AG08395 (cell line): ENCODE measurements at places on chromosomes 7 and 10.

GRCh38 chr10:72275351-72276012 is 1.8 kb downstream of the DDIT4 start:
- DNase-seq = no peak

- DNase-seq = no peak
Observed at GRCh38 chr7:10718768-10719167, 254.9 kb upstream of the PHF14 start.

DNA sequence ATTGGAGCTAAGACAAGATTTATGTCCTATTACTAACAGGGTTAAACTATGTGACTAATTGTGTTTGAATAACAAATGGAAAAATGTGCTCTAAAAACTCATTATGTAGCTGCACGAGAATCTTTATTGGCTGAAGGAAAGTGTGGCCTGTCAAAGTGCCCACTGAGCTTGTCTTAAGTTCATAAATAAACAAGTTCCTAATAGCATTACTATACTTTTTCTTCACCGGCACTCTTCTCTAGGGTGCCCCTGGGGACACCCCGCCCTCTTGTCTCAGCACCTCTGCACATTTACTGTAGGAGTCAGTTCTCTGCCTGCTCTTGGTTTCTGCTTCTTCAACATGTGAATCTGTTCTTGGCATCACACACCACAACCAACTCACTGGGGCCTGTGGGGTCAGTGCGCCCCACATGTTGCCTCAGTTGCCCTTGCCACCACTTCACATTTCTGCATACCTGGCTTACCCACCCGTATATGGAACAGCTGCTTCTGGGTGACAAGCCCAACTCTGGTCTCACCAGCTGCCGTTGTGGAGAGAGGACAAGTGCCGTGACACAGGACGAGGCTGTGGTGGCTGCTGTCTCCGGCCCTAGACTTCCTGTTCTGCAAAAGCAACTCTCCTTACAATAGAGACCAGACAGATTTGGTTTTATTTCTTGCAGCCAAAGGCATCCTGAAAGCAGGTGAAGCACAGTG is 96.3 kb upstream of the DDC start:
- no peak for DNase-seq

DNA sequence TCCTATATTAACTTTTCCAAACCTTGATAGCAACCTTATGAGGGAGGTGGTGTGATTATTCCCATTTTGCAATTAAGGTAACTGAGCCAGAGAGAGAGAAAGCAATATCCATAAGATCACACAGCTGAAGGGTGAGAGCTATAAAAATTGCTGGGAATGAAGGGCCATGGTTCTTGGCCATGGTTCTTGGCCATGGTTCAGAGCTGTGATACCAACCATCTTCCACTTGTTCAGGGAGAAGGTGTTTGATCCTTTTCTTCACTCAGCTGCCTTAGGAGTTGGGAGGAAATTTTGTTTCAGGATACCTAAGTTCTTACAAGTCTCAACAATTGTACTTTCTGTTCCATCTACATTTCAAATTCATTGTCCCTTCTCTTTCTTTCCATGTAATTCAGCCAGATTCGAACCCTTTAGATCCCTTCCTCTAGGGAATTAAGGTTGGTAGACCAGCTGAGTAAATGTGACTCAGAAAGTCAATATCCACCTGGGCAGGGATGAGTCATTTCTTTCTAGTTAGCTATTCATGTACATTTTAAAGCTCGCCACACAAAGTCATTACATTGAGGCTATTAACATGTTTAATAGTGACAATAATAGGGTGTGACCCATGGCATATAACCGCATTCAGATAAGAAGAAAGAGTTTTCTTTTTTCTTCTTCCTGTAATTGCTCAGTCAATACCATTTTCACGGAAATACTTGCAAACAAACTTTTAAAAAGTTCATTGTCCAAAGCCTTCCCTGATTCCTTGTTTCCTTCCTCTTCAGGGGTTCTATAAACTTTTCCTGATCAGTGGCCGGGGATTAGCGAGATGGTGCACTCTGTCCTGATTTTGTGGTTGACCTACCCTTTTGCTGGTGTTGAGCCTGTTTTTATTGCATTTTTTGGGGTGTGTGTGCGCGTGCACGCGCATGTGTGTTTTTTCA is 143.4 kb downstream of the TCF7L2 start:
- no peak for DNase-seq

DNA sequence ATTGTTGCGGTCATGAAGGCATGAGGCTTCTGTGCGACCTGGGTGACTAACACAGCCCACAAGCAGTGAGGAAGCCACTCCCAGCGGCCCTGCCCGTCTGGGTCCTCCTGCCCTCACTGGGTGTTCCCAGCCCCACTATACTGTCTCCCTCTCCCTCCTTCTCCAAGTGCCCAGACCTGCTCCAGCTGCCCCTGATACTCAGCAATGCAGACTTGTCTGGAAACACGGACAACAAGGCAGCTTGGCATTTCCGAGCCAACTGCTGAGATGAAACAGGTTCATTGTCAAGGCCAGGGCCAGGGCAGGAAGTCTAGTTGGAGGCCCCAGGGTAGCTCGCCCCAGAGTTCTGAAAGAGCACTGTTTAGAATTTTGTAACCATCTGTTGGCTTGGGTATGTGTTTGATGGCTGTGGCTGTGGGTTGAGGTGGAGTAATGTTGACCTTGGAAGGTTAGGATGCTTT is 95.7 kb downstream of the RBM20 start:
- no peak for DNase-seq
